ENCODE measurements at places on chromosomes 16 and 17. TPM values are rescaled to one million over a fixed set of nuclear protein-coding genes. Genes with fewer than 3 reads are reported as not detected.

KRTAP4-1 gene
- total RNA-seq = not detected

GRCh38 chr16:20344611-20345010 is 7.9 kb downstream of the UMOD start:
- DNase-seq = no peak

- DNase-seq = no peak
Measured at GRCh38 chr16:48409839-48410632, 24.8 kb upstream of the SIAH1 start.

DNA sequence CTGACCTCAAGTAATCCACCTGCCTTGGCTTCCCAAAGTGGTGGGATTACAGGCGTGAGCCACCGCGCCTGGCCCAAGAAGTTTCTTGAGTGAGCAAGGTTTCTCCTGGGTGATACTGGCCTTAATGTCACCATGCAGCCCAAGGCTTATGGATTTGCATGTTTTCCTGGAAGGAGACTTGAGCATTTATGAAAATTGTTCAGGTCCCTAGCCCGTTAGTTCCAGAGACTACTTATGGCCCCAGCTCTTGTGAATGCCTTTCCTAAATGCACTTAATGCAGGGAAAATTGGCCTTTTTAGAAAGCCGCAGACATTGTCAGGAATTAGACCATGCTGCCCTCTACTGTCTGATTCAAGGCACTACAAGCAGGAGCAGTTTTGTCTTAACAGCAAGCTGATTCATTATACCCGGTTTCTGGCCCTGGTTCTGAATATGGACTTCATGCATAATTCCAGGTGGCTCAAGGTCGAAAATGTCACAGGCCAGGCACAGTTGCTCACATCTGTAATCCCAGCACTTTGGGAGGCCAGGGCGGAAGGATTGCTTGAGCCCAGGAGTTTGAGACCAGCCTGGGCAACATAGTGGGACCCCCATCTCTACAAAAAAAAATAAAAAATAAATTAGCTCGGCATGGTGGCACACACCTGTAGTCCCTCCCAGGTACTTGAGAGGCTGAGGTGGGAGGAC is 91.3 kb downstream of the SNX29 start:
- peak; percentile 49 for DNase-seq

TUBB3 gene
- total RNA-seq = 28.0 TPM

DNA sequence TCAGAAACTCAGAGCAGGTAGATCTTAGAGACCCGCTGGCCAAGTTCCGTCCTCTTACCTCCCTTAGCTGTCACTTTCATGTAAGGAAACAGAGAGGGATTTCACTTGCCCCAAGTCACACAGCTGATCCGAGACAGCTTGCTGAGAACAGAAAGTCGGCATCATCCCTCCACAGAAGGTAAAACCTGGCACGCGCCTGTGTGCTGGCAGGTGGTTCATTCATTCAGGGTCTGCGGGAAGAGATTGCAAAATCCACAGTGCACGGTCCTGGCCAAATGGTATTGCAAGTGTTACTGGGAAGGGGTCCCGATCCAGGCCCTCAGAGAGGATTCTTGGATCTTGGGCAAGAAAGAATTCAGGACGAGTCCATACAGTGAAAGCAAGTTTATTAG is 139.4 kb upstream of the RPH3AL start:
- DNase-seq = no peak

SSTR5 gene
- 0.32 TPM for total RNA-seq
